ENCODE measurements at places on chromosomes 12 and 14. TPM values are rescaled to one million over a fixed set of nuclear protein-coding genes. Genes with fewer than 3 reads are reported as not detected.

The TMEM106C gene
- 57.5 TPM for total RNA-seq

The CCDC177 gene
- total RNA-seq, result not detected

The OR4N2 gene
- total RNA-seq, result under 0.01 TPM

The KCNK10 gene
- total RNA-seq, result under 0.01 TPM

The TSPAN8 gene
- not detected for total RNA-seq

The TMTC2 gene
- total RNA-seq, result 2.1 TPM

The NUAK1 gene
- 21.7 TPM for total RNA-seq

The PLCZ1 gene
- total RNA-seq, result not detected
